Caco-2 (cell line): ENCODE measurements at places on chromosomes 12 and 14.

DNA sequence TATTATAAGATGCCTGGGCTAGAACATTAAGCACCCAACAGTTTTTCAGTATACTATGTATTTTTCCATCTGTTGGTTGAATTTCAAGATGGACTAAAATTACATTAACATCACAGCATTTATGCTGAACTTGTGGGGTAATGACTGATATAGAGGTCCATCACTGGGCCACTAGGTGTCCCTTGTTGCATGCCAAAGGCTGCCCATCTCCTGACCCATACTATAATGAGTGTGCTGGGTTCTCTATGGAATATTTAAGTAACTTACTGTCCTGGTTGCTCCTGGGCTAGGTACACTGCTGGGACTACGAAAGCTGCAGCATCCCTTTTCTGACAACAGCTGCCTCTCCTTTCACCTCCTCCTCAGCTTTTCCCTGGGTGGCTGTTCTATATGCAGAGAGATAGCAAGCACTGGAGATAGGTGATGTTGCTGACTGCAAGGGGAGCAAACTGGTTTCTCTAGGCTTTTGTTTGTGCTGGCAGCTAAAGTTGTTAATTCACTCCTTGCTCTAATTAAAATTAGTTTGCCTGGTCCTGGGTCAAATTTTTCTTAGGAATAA is 138.6 kb upstream of the TRHDE start:
- DNase-seq = no peak

GRCh38 chr14:75812622-75813021 is 151.6 kb downstream of the TTLL5 start:
- no peak for DNase-seq

GRCh38 chr12:32025906-32026305 is 66.7 kb downstream of the RESF1 start:
- no peak for DNase-seq

DNA sequence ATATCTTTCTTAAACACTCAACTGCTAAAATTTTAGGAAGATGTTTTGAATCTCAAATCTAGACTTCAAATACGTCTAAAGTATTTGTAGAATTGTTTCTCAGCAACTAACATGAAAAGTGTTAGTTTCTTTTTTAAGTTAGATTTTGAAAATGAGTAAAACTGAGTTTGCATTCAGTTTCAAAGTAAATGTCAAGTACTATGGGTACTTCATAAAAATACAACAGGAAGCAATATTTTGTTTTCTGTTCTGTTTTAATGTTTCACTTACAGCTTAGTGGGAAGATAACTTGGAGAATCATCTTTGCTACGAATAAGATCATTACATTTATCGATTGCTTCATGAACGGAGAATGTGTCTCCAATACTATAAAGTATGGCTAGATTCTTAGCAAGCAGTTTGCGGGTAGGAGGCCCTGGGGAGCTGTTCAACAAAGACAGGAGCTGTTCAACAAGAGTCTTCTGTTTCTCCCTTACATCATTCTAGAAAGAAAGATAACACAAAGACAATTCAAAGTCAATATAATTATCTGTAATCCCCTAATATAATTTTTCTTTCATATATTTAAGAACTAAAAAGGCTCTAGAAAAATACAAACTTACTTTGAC is 20.2 kb downstream of the HEATR5A start:
- DNase-seq = no peak

- no peak for DNase-seq
Observed at GRCh38 chr12:14984766-14985285, 12.0 kb downstream of the PDE6H start.

DNA sequence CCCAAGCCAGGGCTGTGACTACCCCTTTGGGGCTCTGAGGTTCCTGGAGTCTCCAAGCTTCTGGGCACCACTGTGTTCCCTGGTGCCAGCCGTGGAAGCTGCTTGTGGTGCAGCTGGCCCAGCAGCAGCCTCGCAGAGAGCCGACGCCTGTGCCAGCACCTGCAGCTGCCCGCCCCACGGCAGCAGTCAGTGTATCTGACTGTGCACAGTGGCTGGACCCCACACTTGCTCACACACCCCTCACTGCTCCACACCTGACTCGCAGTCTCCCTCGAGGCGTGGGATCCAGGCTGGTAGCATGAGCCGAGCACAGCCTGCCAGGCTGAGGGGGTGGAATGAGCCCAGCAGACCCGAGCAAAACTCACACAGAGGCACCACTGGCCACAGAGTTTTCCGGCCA is 325.2 kb downstream of the PCNX1 start:
- no peak for DNase-seq

GRCh38 chr12:131087302-131087818 is 133.7 kb downstream of the ADGRD1 start:
- peak; percentile 23 for DNase-seq

DNA sequence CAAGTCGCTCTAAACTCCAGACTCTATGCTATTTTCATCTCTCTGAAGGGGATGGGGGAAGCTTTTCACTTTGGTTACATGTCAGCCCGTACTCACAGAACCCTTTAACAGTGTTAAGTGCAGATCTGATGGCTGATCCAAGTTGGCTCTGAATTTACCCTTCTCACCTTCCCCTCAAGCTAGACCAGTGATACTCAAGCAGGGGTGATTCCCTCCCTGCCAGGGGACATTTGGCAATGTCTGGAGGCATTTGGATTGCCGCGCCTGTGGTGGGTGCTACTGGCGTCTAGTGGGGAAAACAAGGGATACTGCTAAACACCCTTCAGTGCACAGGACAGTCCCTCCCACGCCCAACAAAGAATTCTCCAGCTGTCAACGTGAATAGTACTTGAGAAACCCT is 6.0 kb upstream of the TEX52 start:
- no peak for DNase-seq

DNA sequence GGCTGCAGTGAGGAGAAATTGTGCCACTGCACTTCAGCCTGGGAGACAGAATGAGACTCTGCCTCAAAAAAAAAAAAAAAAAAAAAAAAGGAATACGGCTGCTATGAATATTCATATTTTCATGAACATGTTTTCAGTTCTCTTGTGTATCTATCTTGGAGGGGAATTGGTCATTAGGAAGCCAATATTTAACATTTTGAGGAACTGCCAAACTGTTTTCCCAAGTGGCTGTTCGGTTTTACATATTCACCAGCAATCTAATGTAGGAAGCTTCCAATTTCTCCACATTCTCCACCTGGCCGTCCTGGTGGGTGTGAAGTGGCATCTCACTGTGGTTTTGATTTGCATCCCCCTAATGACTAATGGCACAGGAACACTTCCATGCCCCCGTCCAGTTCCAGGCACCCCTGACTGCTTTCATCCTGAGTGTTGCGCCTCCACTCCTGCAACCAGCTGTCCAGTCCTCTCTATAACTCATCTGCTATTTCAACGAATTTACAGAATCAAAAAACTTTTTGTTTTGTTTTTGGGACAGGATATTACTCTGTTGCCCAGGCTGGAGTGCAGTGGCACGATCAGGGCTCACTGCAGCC is 5.7 kb downstream of the STXBP6 start:
- DNase-seq = no peak
